ENCODE measurements at places on chromosomes 6 and 20. TPM values are rescaled to one million over a fixed set of nuclear protein-coding genes. Genes with fewer than 3 reads are reported as not detected.

Gene HMGA1
- 1,700 TPM for total RNA-seq

Gene EPM2A
- total RNA-seq = 17.8 TPM

Gene ENPP4
- 4.4 TPM for total RNA-seq

Gene PEDS1
- total RNA-seq = 43.6 TPM

Gene PNPLA1
- not detected for total RNA-seq

Gene IL17A
- not detected for total RNA-seq

Gene COL10A1
- not detected for total RNA-seq

Gene GRIK2
- 3.0 TPM for total RNA-seq

Gene IYD
- not detected for total RNA-seq

Gene RSPO3
- not detected for total RNA-seq

Gene MAPK13
- 12.3 TPM for total RNA-seq

Gene C6orf15
- not detected for total RNA-seq

Gene SNX21
- 31.5 TPM for total RNA-seq

Gene SMOC2
- 6.5 TPM for total RNA-seq

Gene DDX43
- total RNA-seq = 0.35 TPM

Gene LHFPL5
- not detected for total RNA-seq

Gene TMEM14B
- total RNA-seq = 111 TPM

Gene ABHD16B
- not detected for total RNA-seq

Gene HDGFL1
- not detected for total RNA-seq

Gene TGM2
- total RNA-seq = 1.0 TPM

Gene RSPH9
- 0.10 TPM for total RNA-seq

Gene HSD17B8
- 8.9 TPM for total RNA-seq

Gene KHDRBS2
- total RNA-seq = 11.7 TPM

Gene TRIM15
- 1.0 TPM for total RNA-seq

Gene TFAP2C
- total RNA-seq = 9.4 TPM

Gene ZSCAN16
- total RNA-seq = 4.7 TPM

Gene EYA4
- 0.21 TPM for total RNA-seq

Gene PRICKLE4
- 0.66 TPM for total RNA-seq

Gene NFATC2
- 0.39 TPM for total RNA-seq

Gene LTV1
- total RNA-seq = 36.5 TPM

Gene OOEP
- total RNA-seq = not detected

Gene TMEM74B
- total RNA-seq = 4.8 TPM

Gene TMEM244
- total RNA-seq = not detected

Gene ALDH8A1
- not detected for total RNA-seq

Gene GID8
- 106 TPM for total RNA-seq

Gene C6orf52
- total RNA-seq = not detected

Gene C6orf58
- not detected for total RNA-seq

Gene HLA-DQB1
- total RNA-seq = 5.7 TPM

Gene C4B
- total RNA-seq = not detected

Gene AVP
- total RNA-seq = not detected

Gene EPHA7
- 7.3 TPM for total RNA-seq

Gene VGLL2
- total RNA-seq = 0.12 TPM

Gene FAM83C
- total RNA-seq = not detected

Gene SLC22A1
- total RNA-seq = not detected

Gene KIF25
- total RNA-seq = 1.5 TPM

Gene GJA10
- total RNA-seq = not detected

Gene RNF182
- total RNA-seq = 9.8 TPM

Gene FOXF2
- not detected for total RNA-seq

Gene CLIC5
- not detected for total RNA-seq

Gene OR12D3
- total RNA-seq = not detected

Gene ADAM33
- 4.0 TPM for total RNA-seq

Gene MAS1
- 0.03 TPM for total RNA-seq

Gene ANGPT4
- 0.17 TPM for total RNA-seq

Gene MICB
- 20.8 TPM for total RNA-seq

Gene EBF4
- total RNA-seq = 0.66 TPM

Gene MLIP
- not detected for total RNA-seq

Gene C6orf132
- 48.3 TPM for total RNA-seq

Gene GNRH2
- not detected for total RNA-seq
